CD4-positive, alpha-beta T cell treated with Interleukin-4 for 4 hours (primary cell): ENCODE measurements at places on chromosomes 12 and 14.
A peak's percentile ranks its signal among the peaks of the same experiment; 100 is the strongest.

DNA sequence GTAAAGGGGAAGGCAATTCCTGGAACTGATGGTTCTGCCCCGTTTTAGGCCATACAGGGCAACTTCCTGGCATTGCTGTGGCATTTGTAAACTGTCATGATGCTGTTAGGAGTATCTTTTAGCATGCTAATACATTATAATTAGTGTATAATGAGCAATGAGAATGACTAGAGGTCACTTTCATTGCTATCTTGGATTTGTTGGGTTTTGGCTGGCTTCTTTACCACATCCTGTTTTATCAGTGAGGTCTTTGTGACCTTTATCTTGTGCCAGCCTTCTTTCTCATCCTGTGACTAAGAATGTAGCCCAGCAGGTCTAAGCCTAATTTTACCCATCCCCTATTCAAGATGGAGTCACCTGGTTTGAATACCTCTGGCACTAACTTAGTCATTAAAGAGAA, 51.2 kb downstream of the TESPA1 start:
- peak; percentile 75 for DNase-seq

DNA sequence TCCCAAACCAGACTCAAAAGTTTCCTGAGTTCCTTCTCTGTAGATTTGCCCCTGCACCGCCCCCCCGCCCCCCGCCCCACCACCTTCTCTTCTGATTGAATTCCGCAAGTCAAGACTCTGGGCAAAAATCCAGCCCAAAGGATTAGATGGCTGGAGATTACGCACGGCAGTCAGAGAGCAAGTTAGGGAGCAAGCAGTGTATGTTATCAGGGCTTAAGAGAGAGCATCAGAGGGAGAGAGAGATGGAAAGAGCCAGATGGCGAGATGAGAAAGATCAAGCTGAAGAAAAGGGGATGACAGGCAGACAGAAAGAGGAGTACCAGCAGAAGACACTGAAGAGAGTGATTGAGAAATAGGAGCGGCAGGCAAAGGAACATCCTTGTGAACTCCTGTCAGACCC, 13.9 kb upstream of the ANKRD33 start:
- no peak for DNase-seq

GRCh38 chr12:58458102-58458501, 462.2 kb downstream of the LRIG3 start:
- DNase-seq: no peak

- no peak for DNase-seq
Observed at GRCh38 chr14:58639842-58640484, 2.2 kb downstream of the DACT1 start.

DNA sequence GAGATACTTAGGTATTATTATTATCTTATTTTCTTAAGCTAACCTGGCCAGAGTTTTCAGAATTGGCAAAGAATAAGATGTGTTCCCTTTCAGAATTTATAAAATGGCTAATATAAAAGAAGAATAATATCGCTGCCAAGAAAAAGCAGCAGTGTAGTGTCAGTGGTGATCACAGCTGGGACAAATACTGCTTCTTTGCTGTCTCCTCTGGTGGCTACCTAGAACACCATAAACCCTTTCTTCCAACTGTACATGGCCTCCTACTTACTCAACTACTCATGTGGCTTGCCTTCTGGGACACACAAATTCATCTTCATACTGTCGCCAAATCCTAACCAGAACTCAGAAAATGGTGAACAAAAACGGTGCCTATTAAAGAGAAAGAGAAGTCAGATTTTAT, 72.7 kb downstream of the MED13L start:
- DNase-seq: no peak

DNA sequence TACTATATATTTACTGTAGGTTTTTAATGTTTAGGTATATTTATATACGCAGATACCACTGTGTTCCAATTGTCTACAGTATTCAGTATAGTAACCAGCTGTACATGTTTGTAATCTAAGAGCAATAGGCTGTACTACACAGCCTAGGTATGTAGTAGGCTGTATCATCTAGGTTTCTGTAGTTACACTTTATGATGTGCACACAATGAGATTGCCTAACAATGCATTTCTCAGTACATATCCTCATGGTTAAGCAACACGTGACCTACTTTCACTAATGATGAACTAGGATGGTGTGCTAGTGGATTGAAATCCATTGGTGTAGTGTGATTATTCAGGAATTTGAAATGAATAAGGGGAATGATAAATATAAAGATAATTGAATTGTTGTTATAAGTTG, 77.7 kb downstream of the ETNK1 start:
- no peak for DNase-seq

- DNase-seq: no peak
Observed at GRCh38 chr12:121925358-121925695, 6.9 kb downstream of the CFAP251 start.

DNA sequence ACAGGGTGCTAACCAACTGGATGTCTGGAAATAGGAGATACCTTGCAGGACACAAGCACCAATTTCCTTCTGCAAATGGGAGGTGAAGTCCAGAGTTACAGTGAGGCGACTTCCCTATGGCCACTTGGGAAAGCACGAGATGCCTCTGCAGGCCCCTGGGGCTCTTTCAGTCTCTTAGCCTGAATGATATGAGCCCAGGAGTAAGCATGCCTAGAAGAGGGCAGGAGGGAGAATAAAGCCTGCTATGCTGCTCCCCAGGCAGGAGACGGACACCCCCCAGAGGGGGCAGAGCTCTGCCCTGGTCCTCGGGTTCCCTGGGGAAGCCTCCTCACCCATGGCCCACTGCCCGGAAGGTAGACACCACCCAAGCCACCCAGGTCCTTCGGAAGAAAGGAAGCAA, 105.1 kb downstream of the GCH1 start:
- DNase-seq: no peak

GRCh38 chr12:40241741-40242140, 16.9 kb downstream of the LRRK2 start:
- DNase-seq: no peak

DNA sequence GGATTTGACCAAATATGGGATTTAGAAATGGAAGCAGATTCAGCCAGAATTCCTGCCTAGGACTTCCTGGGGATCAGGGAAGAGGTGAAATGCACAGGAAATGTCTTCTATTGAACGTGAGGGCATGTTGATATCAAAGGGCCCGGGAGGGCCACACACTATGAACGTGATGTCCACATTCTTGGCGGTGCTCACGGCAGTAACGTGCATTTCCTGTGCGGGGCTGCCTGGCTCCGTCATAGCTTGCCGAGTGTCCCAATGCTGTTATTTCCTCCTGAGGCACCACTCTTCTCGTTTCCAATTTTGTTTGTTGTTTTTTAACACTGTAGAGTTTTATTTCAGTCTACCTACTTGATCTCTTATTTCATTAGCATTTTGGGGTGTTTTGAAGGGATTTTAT, 67.3 kb downstream of the ZNF664 start:
- DNase-seq: no peak

GRCh38 chr12:41220931-41221330, 32.8 kb downstream of the PDZRN4 start:
- no peak for DNase-seq

DNA sequence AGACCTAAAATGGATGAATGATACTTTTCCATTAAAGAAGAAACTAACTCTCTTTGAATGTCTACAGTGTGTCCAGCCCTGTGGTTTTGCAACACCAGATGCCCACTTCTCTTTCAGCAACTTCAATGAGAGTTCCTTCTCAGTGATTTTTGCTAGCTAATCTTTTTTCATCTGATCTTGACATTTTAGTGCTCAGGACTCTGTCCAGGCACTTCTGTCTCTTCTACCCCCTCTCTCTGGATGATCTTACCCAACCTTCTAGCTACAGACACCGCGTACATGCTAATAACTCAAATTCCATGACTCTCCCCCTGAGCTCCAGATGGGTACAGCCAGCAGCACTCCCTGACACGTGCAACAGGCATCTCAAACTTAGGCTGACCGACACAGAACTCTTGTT, 161.1 kb upstream of the FOXN3 start:
- no peak for DNase-seq

GRCh38 chr12:84727961-84728360, 184.6 kb downstream of the SLC6A15 start:
- DNase-seq: no peak

DNA sequence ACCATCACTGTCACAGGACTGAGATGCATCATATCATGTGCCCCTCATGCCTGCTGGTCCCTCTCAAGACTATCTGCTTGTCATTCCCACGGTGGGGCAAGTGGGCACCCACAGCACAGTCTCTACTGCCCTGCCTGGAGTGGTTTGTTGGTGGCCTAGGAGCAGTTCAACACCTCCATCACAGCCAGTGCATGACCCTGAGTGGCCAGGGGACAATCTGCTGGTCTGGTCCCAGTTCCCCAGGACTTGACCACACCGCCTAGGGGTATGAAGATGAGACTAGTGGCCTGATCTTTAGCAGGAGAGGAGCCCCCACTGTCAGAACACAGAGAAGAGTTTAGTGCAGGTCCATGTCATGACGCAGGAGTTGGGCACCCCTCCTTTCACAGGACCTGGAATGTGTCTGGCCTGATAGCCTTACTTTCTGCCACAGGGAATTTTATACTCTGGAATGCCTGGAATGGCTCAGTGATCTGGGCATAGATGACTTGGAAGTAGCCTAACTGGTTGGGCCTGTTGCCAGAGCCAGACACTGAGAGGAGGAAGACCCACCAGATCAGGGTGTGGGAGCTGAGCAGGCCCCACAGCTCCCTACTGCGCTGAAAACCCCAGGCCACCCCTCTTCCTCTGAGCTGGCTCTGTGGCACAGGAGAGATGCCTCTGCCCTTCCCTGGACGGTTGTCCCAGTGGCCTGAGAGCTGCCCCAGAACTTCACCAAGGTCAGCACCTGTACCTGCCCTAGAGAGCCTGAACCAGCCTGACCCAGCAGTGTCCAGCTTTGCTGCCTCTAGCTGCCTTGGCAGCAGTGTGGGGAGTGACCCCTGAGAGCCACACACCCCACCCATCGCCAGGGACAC, 83.3 kb downstream of the PUS7L start:
- DNase-seq: no peak

GRCh38 chr14:44438221-44438620, 68.9 kb downstream of the FSCB start:
- DNase-seq: no peak

DNA sequence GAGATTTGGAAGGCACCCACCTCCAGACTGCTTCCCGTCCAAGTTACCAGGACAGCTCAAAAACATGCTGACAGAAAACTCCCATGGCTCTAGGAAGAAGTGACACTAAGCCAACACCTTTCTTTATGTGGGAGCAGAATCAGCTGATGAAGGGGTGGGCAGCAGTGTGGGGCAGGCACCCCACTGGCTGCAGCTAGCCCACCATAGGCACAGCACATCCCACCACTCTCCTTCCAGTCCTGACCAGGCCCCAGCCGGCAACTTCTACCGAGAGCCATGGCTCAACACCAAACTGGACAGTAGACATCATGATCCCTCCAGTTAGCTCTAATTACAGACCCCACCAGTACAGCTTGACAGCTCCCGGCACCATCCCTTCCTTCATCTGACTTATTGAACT, 45.0 kb downstream of the SH2B3 start:
- DNase-seq: no peak

DNA sequence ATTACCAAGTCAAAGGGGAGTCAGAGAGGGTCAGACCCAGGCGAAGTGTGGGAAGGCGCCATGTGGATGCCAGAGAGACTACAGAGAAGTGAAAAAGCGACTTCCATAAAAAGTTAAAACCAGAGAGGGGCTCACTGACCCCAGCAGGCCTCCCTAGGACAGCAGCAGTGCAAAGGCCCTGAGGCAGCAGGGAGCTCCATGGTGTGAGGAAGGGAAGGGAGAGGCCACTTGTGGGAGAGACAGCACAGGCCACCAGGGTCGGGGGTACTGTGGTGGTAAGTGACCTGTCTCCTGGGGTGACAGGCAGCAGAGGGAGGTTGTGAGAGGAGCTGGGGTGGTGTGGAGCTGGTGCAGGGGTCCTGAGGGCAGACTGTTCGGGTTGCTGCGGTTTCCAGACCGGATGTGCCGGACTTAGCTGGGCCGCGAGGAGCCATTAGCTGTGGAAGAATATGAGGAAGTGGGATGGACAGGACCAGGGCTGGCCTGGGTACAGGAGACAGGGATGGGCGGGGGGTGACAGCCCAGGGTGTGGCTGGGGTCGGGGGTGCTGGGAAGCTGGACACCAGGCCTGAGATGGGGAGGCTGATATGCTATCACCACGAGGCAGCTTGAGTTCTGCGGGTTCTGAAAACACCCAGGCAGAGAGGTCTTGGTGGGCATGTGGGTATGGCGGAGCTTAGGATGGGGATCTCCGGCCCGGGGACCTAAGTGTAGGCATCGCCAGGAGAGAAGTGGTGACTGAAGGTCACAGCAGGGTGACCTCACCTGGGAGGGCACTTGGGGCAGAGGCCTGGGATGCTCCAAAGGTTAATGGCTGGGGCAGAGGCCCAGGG, 22.7 kb downstream of the SETD1B start:
- DNase-seq: no peak

GRCh38 chr12:12685305-12685704, 10.7 kb downstream of the GPR19 start:
- no peak for DNase-seq

DNA sequence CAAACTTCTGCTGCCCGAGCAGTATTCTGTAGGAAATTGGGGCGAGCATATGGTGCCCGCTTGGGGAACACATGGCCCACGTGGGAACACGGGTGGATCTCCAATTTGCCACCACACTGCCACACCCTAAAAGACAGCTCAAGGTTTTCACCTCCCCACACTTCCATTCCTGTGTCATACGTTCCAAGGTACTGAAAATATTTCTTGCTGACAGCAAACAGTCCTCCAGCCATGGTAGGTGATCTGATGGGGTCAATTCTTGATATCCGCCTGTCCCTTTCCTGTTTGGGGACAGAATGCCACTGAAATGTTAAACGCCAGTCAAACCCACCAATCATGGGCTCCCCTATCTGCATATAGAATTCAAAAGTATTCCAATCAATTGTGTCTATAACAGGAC, 1.2 kb downstream of the GALNT4 start:
- no peak for DNase-seq

- DNase-seq: no peak
Observed at GRCh38 chr12:12810553-12811021, 2.6 kb upstream of the DDX47 start.

- DNase-seq: no peak
Observed at GRCh38 chr12:27573972-27574371, 50.0 kb downstream of the PPFIBP1 start.

GRCh38 chr12:117564881-117565280, 203.5 kb upstream of the NOS1 start:
- DNase-seq: no peak

DNA sequence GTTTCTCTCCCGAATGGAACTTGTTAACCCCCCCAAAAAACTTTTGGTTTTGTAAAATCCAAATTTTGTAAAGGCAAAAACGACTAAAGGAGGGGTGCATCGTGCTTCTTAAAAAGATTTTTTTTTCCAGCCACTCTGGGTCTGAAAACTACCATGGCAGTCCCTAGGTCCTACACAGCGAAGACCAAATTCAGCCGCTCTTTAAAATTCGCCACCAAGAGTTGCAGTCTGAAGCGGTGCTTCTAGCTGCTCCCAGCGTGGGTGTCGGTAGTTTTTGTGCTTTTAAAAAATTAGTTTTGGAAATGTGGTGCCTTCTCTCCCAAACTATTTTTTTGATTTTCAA, 873 bp upstream of the GSC start:
- no peak for DNase-seq
